Dermis blood vessel endothelial cell (primary cell): ENCODE measurements at places on chromosomes 3 and 15. TPM values are rescaled to one million over a fixed set of nuclear protein-coding genes. Genes with fewer than 3 reads are reported as not detected.

GRCh38 chr15:89445518-89445917 lies 50.9 kb downstream of the RHCG start:
- no peak for DNase-seq

DNA sequence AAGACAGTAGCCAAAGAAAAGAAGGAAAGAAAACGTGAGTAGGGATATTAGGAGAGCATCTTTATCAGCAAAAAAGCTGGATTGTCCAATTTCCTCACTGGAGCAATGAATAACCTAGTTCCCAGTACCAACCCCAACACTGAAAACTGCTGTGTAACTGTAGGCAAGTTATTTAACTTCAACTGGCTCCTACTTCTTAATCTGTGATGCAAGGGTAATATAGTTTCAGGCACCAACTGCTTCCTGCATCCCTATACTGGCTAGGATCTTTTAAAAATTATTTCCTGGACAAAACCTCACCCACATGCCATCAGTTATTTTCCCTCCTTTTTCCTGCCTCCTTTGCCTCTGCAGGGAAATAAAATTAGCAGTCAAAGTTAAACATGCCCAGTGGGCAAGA lies 59.6 kb downstream of the ZBTB20 start:
- no peak for DNase-seq

GRCh38 chr3:31008994-31009393 lies 114.5 kb upstream of the GADL1 start:
- peak; percentile 68 for DNase-seq

GRCh38 chr3:186090901-186091300 lies 18.0 kb downstream of the ETV5 start:
- DNase-seq: no peak

GRCh38 chr3:57060089-57060821 lies at the start of gene SPATA12:
TSS of gene SPATA12 (plus strand) at chr3:57060664. CDS start at chr3:57073695, 13,031 bp downstream.
- DNase-seq: peak; percentile 95

Gene ARNT2
- total RNA-seq: 0.28 and 0.34 TPM in 2 replicates

Gene CDCP1
- 0.09 and 0.17 TPM in 2 replicates for total RNA-seq
